ENCODE measurements at places on chromosomes 6 and 20. TPM values are rescaled to one million over a fixed set of nuclear protein-coding genes. Genes with fewer than 3 reads are reported as not detected.

MMUT gene
- total RNA-seq, result 11.3 TPM

ZNF133 gene
- total RNA-seq, result 13.8 TPM

ZNF341 gene
- total RNA-seq, result 2.9 TPM

PLN gene
- total RNA-seq, result 0.58 TPM

TAAR8 gene
- not detected for total RNA-seq

NOTCH4 gene
- total RNA-seq, result 1.4 TPM

C6orf118 gene
- not detected for total RNA-seq

HLA-DQA1 gene
- total RNA-seq, result not detected

LINC00237 gene
- total RNA-seq, result not detected

ATRN gene
- 17.6 TPM for total RNA-seq

ZSCAN23 gene
- total RNA-seq, result 0.53 TPM

TMEM14C gene
- 194 TPM for total RNA-seq

JPH2 gene
- total RNA-seq, result 1.4 TPM

E2F3 gene
- 2.3 TPM for total RNA-seq

SLC18B1 gene
- total RNA-seq, result 7.5 TPM

GNMT gene
- total RNA-seq, result not detected

ANKEF1 gene
- total RNA-seq, result 0.53 TPM

RIPPLY2 gene
- total RNA-seq, result not detected

MICA gene
- total RNA-seq, result 132 TPM

AMD1 gene
- total RNA-seq, result 48.4 TPM

FAM83B gene
- total RNA-seq, result not detected

HRH3 gene
- total RNA-seq, result not detected
